ENCODE measurements at places on chromosomes 5 and 9.

DNA sequence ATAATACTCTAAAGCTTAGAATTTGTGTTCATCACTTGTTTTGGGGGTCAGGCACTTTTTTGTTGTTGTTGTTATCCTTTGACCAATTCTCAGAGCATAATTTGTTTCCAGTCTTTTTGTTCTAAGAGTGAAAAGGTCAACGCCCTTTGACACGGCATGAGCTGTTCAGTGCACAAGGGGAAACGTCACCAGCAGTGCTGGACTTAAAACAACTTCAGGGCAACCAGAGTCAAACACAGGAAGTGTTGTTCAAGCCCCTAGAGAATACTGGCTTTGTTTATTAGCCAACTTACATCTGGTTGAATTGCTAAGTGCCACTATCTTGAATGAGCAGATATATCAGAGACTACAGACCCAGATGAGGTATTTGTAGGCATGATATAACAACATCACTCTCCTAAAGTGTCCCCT, 368.9 kb downstream of the TMEM161B start:
- no peak for DNase-seq

- DNase-seq: no peak
These were observed 1.6 kb downstream of the AMBP start for GRCh38 chr9:114076237-114077161.

GRCh38 chr9:94029932-94030317, 54.3 kb upstream of the PTPDC1 start:
- DNase-seq: no peak

DNA sequence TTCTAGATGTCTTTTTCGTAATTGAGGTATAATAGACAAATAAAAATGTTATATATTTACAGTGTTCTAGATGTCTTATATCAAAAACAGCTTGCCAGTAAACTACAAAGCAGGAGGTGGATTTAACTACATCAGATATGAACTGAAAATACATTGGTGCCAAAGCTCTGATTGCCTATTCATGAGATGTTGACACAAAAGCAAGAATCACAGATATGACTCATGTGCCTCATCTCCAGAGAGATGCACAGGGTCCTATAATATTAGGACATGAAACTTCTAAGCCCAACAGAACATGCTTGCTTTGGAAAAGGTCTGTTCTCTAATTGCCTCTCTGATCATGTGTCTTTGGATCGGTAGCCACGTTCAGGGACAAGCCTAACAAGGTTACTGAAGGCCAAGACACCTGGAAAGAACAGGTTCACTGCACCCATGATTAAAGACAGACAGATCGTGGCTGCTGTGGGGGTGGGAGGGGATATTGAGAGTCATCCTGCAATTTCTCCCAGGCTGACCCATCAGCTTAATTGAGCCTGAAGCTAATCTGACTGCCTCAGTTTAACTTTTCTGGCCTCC, 16.8 kb downstream of the ABCA1 start:
- peak; percentile 42 for DNase-seq

GRCh38 chr9:136643596-136644342, 18.9 kb upstream of the EGFL7 start:
- no peak for DNase-seq

DNA sequence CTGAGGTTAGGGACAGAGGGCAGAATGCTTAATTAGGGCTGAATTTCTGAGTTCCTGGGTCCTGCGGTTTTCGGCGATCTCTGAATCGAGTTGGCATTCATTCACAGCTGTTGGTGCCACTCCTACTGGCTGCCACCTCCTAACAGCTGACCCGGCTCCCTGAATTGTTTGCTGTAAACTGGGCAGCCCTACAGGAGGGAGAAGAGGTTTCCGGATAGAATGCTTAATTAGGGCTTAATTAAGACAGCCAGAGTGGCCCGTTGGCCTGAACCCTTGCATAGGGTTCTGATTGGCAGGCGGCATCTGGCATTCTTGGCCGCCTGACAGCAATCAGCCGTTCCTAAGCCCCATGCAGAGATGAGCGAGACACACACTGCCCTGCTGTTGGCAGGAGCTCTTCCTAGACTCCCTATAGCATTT, 25.7 kb downstream of the FRMPD1 start:
- DNase-seq: no peak

GRCh38 chr5:136094913-136095641, 37.6 kb upstream of the SMAD5 start:
- DNase-seq: no peak

- DNase-seq: no peak
These were observed 1.2 kb downstream of the ZNF608 start for GRCh38 chr5:124745007-124745927.

DNA sequence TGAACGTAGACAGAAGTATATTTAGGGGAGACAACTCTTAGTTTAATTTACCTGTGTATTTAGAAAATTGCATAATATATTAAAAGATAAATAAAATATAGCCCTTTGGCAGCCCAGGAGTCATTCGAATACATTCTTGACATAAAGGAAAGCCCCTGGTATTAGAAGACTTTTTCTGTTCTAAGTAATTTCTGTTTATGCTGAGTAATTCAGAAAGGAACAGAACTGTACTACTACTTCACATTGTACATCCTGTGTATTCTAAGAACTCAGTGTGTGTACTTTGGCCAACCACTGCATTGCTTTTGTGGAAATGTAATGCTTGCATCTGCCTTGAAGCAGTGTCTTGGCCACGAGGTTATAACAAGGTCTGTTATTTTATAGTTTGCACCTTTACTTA, 136.4 kb downstream of the KDM4C start:
- DNase-seq: no peak

GRCh38 chr9:27386571-27387091, 89.7 kb upstream of the EQTN start:
- no peak for DNase-seq

DNA sequence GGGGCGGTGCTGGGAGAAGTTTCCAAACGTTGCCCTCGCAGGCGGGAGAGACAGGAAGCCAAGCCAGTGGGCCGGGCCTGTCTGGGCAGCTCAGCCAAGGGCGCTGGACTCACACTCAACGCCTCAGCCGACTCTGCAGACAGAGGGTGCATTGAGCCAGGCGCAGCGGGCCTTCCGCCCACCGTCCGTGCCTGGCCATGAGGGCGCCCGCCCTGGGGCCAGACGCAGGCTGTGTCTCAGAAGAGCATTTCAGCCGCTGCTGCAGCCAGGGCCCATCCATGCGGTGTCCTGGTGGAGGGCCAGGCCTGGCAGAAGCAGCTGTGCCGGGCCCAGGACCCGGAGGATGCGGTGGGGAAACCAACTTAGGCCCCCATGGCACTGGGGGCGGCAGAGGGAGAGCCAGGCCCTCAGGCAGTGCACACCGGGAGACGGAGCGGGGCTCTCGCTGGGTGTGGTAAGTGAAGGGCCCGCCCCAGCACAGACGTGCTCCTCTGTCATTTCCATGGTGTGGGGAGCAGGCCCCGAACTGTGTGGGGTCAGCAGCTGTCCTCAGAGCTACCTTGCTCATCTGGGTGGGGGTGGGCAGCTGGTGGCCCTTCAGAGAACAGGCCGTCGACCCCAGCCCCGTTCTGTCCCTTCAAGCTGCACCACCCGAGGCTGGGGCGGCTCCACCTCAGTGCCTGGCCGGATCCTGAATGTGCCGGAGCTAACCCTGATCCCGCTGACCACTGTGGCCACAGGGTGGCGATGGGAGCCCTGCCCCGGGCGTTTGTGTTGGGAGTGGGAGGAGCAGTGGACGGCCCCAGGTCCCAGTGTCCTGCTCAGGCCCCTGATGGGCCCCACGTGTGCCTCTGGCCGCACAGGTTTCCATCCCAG, 18.0 kb downstream of the DNLZ start:
- peak; percentile 60 for DNase-seq

DNA sequence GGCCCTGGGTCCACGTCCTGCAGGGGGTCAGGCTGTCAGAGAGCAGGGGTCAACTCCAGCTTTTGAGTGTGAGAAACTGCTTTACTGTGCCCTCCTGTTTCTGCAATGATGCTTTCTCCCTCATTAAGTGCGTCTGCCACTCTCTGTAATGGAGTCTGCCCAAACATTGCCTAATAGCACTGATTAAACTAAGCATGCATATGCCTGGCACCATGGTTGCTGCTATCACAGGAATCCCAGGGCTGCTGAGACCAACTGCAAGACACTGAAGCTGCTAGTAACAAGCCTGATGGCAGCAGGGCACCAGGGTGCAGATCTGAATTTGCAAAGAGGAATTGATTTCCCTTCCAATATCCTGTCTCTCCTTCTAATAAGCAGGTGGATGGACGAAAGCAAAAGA, 125.3 kb downstream of the SLC24A2 start:
- DNase-seq: no peak

DNA sequence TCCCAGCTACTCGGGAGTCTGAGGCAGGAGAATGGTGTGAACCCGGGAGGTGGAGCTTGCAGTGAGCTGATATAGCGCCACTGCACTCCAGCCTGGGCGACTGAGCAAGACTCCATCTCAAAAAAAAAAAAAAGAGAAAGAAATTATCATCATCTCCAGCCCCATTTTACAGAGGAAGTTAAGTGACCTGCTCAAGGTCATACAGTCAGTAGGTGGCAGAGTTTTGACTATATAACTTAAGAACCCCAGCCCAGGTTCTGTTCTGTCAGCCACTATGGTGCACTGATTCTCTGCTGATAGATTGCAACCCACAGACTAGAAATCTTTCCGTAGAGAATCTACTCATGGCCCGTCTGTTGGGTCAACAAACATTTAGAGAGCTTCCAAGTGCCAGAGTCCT, 25.7 kb upstream of the DENND1A start:
- no peak for DNase-seq

DNA sequence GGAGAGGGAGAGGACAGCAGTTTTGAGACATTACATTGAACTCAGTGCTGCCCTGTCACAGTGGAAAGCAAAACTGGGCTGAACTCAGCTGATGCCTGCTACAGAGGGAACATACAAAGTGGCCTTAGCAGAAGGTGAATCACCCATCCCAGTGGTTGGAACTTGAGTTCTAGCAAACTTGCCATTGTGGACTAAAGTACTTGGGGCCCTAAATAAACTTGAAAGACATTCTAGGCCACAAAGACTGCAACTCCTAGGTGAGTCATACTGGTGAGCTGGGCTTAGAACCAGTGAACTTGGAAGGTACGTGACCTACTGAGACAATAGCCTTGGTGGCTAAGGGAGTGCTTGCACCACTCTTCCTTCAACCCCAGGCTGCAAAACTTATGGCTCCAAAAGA, 155.7 kb upstream of the RIOK2 start:
- DNase-seq: peak; percentile 3

DNA sequence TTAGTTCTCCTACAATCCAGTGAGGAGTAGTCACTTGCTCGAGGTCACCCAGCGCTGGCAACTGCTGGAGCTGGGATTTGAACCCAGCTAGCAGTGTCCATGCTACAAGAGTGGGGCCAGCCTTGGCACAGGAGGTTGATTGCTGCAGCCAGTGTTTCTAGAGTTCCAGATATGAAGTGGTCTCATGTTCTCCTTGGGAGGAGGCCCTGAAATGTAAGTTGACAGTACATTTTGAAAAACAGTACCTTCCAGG, 802 bp downstream of the CCDC107 start:
- DNase-seq: peak; percentile 54

- no peak for DNase-seq
These were observed 45.3 kb upstream of the OSMR start for GRCh38 chr5:38800515-38800914.

- DNase-seq: no peak
These were observed 515 bp downstream of the UTP15 start for GRCh38 chr5:73565969-73566547.

DNA sequence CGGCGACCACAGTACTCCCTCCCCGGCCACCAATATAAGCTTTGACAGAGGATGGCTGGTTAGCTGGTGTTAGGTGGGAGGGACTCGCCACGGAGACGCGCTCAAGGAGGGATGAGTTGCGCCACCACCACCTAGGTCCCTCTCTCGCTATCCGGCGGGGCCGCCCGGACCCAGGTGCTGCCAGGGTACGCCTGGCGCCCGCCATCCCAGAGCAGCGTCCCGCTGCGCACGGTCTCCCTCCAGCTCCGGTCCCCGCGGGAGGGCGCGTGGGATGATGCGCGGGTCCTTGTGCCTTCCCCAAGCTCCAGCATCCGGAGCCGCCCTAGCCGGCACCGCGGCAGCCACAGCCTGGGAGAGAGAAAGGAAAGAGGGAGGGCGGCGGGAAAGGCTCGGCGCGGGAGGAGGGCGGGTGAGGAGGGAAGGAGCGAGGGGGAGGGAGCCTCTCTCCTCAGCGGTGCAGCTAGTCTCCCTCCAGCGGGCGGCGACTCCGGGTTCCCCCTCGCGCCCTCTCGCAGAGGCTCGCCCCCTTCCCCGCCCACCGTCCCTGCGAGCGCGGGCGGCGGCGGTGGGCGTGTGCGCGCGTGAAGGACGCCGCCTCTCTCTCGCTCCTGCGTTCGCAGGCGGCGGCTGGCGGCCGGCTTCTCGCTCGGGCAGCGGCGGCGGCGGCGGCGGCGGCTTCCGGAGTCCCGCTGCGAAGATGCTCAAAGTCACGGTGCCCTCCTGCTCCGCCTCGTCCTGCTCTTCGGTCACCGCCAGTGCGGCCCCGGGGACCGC, at the start of gene CAMK4:
Gene CAMK4 (plus strand): TSS at position 598 of the 774 bp plus-strand sequence. CDS start 100 bp downstream, at position 698.
- DNase-seq: peak; percentile 55

GRCh38 chr5:153445875-153446579, 44.4 kb upstream of the GRIA1 start:
- DNase-seq: peak; percentile 55

GRCh38 chr9:86837345-86837744, 110.0 kb downstream of the GAS1 start:
- no peak for DNase-seq

GRCh38 chr5:135568246-135568645, 10.5 kb downstream of the CXCL14 start:
- DNase-seq: no peak

DNA sequence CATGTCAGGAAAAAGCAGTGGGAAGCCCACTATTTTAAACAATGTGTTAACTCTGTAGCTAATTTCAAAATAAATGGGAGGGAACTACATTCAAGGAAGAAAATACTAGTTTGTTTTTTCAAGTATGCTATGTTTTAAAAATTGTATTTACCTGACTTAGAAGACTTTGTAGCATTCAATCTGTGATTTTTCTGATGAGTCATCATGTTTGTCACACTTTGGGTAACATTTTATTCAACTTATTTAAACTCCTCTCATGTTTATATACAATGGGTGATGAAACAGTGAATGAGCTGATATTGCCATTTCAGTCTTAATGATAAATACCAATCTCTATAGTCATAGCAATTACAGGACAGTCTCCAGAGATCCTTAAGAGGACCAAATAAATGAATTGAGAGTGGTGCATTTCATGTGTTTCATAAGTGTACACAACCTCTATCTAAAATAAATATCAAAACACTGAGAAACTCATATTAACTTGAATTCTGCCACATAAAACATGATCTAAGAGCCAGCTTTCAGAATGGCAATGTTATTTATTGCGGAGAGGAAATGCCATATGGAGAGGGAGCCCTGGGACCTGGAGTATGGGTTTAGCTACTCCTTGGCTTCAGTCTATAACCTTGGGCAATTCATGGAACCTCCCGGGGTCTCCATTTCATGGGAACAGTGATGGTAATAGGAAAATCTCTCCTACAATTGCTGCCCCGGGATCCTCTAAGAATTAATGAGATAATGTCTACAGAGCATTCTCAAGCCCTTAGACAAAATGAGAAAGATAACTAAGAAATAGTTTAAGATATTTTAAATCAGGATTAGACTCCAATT, 913.9 kb downstream of the TLE4 start:
- DNase-seq: peak; percentile 20

Measured in epithelial cell of esophagus (primary cell).